ENCODE measurements at places on chromosomes 4 and X.

DNA sequence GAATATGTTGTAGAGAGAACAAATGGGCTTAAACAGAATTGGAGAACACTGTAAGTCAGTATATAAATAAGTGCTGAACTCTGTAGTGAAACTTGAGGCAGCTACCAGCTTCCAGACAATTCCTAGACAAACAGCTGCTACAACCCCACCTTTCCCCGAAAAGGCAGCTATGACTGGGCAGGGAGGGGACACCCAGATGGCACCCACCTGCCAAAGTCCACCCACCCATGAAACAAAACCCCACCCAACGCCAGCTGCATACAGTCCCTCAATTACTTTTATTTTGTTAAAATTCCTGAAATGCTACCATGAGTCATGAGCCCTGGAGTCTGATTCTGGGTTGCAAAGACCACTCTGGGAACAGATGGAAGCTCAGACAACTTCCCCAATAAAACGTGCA lies 24.4 kb downstream of the RELL1 start:
- no peak for DNase-seq

DNA sequence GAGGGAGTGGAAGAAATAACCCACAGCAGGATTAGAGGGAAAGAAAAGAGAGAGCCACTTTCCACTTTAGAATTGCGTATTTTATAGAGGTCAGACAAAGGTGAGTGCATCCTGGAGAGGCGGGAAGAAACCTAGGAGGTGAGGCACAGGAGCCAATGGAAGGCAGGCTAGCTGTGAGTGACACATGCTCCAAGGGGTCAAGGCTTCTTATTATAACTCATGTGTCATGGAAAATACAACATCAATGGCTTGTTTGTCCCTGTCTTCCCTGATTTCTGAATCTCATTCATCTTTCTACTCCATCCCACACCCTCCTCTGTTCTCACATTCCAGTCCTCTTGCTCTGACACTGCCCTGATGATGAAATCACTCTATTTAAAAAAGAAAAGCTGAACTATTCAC lies 14.4 kb downstream of the ANXA3 start:
- DNase-seq: no peak

- no peak for DNase-seq
Observed at GRCh38 chrX:10133980-10134676, 22.6 kb upstream of the CLCN4 start.

DNA sequence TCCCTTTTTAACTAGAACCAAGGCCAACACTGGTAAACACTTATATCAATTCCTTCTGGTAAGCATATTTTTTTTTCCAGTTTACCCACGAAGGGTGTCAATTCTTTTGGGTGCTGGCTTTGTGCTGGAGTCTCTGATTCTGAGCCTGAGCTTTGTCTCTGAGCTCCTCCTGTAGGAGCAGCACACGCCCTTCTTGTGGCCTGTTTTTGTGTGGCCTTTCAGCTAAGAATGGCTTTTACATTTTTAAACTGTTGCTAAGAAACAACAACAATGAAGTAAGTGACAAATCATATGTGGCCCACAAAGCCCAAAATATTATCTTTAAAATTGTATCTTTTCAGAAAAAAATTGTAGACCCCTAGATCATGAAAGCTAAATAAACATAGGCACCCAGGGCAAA lies 98.0 kb upstream of the TBC1D9 start:
- DNase-seq: no peak

DNA sequence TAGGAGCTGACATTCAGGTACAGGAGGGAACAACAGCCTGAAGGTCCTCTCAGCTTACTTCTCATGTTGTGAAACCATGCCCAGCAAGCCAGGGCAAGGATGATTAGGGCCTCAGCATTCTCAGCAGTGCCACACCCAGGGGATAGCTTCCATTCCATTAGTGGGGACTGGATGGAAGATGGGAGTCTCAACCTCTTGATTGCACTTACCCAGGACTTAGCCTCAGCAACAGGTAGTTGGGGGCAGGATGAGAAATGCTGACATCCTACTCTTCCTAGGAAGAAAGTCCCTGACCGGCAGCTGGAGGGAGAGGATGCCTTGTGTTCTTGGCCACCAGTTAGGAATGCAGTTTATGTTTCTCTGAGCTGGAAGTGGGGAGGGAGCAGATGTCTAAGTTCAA lies 8.8 kb upstream of the BEX3 start:
- no peak for DNase-seq

- no peak for DNase-seq
Observed at GRCh38 chrX:39941332-39941920, 156.3 kb downstream of the BCOR start.

- DNase-seq: no peak
Observed at GRCh38 chr4:105741548-105741947, 33.0 kb downstream of the GSTCD start.

- peak; percentile 68 for DNase-seq
Observed at GRCh38 chr4:73308286-73308685, 49.7 kb upstream of the ANKRD17 start.

DNA sequence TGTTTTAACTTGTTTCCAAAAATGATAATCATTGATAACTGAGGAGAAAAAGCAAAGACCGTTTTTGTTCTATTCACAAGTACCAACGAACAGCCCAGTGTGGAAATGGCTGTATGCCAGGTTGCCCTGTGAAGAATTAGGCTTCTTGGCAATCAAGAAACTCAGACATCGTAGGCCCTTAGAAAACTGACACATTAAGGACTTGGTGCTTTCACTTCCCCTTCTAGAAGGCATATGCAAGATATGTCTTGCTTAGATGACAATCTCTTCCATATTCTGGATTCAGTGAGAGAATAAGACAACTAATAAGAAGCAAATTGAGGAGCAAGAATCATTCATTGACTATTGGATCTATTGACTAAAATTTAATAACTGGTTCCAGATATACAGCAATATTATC lies 56.6 kb downstream of the ANAPC10 start:
- peak; percentile 5 for DNase-seq

DNA sequence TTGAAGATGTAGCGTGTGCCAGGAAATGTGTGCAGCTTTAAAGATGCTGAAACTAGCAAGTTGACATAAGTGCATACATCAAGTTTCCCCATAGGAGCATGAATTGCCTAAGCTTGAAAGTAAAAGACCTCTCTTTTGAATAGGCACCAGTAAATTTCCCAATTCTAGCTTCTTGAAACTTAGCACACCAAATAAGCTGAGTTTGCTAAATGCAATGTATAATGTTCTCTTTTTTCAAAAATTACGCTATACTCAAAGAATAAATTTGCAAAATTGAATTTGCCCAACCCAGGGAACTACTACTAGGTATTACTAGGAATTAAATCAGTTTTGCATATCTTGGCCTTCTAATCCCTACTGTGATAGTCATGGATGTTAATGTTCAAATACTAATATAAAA lies 923.9 kb upstream of the LCORL start:
- DNase-seq: no peak

DNA sequence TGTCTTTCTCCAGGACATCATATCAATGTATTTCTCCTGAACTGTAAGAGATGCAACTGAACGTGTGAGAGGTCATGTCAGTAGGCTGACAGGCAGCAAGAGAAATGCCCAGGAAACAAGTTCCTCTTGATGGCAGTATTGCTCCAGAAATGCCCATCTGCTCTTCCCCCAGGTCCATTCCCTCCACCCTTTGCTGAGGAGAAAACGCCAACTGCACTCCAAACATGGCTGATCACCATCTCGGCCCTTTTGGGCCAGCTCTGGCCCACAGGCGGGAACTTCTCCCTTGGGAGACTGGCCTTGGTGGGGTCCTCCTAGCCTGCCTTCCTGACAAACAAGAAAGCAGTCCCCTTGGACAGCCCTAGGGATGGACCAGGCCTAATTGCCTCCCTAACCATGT lies 276.5 kb upstream of the AGTR2 start:
- DNase-seq: peak; percentile 85

GRCh38 chr4:24321616-24322015 lies 262.7 kb downstream of the DHX15 start:
- DNase-seq: no peak

DNA sequence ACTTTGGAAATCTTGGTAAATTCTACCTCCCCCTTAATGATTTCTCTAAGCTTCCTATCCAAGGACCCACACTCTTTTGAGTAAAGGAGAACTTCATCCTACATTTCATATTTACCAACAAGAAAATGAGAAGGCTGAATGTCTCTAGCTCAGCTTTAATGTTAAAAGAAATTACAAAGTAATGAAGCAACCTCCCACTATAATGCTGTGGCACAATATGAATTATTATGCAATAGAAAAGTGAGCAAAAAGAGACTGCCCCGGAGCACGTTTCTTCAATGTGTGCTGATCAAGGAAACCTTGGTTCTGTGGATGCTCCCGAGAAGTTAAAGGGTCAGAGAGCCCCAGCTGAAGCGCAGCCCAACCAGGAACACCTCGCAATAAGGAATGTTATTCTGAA lies 9.1 kb upstream of the TBC1D1 start:
- DNase-seq: no peak

DNA sequence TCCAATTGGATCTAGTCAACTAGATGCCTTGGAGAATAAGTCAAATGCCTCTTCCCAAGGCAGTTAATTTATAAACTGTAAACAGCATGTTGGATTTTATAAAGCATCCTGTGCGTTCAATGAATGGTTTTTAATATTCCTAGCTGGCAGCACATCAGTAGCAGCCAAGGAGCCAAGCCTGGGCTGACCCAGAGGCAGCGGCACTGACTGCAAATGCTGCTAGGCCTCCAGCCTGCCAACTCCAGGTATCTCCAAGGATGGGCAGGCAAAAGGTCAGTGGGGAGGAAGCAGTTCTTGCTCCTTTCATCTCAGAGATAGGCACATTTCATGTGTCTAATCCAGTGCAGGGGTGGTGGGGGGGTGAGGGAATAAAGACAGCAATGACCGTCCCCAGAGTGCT lies 9.5 kb downstream of the NDP start:
- no peak for DNase-seq

- no peak for DNase-seq
Observed at GRCh38 chr4:79620617-79621016, 212.6 kb upstream of the GK2 start.

- DNase-seq: no peak
Observed at GRCh38 chr4:68831642-68832041, 15.8 kb downstream of the UGT2B10 start.

- peak; percentile 98 for DNase-seq
Observed at GRCh38 chr4:77156533-77156911, 485 bp upstream of the CCNG2 start.

DNA sequence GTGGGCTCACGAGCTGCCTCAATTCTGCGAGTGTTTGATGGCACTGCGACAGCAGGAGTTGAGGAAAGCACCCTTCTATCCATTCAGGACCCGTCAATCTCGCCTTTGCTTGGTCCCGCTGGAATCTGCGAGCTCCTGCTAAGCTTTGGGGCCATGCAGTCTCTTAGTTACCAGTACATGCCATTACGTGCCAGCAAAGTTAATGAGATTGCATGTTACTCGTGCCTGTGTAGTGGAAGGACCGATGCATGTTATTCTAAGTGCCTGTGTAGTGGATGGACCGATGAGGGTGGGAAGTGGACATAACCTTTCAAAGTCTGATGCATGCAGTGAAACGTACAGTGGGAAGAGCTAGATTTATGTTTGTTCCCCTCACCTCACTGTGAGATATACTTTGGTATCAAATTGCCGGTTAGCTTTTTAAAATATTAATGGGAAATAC lies 569 bp downstream of the RPS3A start:
- DNase-seq: no peak

GRCh38 chr4:88533088-88533790 lies 9.7 kb upstream of the PYURF start:
- no peak for DNase-seq

DNA sequence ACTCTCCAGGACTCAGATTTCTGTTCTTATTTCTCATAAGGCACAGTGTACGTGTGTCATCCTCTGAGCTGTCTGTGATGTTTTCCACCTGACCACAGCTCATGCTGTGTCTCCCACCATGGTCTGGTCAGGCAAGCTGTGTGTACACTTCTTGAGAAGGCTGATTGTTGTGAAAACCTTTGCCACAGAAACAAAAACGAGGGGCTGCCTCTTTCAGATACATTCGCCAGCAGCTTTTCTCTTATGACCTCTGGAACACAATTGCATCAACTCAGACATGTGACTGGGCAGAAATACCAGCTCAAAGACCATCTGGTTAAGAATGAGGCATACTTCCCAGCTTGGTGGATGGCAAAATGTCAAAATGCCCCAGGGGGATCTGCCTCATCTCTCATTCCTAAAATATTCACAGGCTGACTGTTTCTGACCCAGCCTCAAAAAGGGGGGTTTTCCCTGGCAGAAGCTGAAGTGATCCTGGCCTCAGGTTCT lies 46.1 kb downstream of the PGRMC2 start:
- no peak for DNase-seq

GRCh38 chr4:3440979-3441500 lies 728 bp upstream of the HGFAC start:
- no peak for DNase-seq

DNA sequence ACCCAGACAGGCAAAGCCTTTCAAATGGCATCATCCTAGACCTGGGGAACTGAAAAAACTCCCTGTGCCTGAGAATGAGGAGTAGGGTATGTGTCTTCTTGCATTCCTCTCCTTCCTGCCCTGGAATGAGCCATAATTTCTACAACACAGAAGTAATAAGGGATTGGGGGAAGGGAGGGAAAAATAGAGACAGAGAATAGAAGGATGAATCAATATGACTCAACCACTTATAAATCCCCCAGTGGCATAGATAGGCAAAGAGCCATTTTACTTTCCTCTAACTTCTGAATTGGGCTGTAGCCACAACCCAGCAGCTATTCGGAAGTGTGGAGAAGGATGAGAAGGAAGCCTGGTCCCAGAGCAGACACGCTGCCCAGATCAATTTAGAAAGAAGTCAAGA lies 99.9 kb downstream of the NHS start:
- no peak for DNase-seq

DNA sequence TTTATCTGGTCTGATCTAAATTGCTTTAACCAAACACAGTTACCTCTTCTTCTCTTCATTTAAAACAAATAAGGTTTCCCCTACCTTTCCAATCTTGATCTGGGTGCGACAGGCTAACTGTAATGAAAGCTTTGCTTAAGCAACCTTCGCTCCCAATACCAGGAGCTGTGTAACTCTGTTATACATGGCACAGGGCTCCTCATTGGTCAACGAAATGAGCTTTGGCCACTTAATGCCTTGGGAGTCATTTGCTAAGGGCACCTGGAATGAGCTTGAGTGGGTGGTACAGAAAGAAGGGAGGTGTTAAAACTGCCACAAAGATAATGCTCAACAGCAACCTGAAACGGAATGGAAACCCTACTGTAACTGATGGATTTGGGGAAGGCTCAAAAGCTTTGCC lies 140.5 kb downstream of the CHRNA9 start:
- DNase-seq: no peak

Measured in hippocampal formation (tissue), 2 donors.